ENCODE measurements at places on chromosomes 6 and 20.

DNA sequence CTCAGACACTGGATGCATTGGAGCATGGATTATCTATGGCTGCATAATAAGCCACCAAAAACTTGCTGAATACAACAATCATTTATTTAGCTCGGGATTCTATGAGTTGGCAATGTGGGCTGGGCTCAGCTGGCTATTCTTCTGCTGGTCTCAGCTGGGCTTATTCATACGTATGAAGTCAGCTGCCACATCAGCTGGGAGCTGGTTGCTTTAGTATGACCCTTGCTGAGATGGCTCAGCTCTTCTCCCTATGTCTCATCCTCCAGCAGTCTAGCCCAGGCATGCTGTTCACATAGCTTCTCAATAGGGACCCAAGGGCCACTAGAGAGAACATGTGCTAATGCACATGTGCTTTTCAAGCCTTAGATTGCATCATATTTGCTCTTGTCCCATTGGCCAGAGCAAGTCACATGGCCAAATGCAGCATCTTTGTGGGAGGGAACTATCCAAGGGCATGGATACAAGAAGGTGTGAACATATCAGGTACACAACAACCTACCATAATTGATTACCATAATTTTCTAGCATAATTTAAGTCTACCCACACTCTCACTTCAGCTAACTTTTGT is 444.6 kb downstream of the KIF16B start:
- no peak for DNase-seq

DNA sequence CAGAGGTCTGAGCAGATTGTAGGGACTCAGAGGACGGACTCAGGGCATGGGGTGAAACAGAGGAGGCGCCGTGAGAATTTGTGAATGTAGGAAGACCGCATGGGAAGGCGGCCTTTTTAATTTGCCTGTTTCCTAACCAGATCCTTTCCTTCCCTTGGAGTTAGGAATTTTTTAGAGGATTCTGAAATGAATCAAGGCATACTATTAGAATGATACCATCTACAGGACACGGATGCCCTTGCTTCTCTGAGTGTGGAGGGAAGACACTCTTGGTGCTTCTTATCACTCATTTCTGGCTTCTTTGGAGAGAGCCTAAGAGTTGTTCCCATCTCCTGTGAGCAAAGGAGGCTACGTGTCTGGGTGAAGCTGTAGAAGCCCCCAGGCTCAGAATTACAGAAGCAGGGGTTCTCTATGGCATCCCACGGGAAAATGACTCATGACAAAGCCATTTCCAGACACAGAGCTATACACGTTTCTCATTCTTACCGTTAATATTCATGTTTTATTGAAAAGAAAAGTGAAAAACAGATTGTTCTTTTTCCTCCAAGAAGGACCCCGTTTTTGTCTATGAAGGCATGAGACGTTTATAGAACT is 148.5 kb downstream of the EDN3 start:
- DNase-seq: no peak

DNA sequence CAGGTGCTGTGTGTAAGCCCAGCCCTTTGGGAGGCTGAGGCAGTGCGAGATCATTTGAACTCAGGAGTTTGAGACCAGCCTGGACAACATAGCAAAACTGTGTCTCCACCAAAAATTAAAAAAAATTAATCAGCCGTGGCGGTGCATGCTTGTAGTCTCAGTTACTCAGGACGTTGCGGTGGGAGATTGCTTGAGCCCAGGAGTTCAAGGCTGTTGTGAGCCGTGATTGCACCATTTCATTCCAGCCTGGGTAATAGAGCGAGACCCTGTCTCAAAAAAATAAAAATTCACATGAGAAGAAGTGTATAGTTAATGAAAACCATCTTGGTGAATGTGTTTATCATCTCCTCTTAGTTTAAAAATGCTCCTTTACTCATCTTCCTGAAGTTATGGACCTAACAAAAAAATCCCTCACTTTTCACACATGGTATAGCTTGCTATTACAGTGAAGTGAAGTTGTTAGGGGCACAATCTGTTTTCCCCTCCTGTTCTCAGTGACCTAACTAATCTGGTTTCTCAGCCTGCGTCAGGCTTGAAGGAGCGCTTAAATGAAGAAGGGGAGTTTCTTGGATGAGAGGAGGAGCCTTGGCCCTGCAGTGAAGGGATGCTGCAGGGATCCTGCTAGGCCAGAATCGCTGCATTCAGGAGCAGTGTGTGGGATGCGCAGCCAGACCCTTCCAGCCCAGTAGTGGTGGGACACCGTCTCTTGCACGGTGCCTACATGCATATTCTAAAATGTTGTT is 45.3 kb downstream of the JARID2 start:
- no peak for DNase-seq

DNA sequence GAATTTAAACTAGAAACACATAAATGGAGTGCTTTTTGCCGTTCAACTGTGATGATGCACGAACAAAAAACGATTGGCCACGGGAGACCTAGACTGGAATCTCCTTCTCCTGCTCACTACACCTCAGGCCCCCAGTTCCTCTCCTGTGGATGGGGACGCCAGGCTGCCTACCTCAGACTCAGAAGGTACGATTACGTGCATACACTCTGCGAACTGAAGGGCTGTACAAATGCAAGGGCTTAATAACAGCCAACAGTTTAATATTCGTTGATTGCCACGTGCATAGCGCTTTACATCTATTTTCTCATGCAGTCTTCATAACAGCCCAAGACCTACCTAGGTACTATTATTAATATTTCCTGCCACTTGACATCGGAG is 495 bp upstream of the ARMC2 start:
- DNase-seq: no peak
